ENCODE measurements at places on chromosomes 3 and 15.

DNA sequence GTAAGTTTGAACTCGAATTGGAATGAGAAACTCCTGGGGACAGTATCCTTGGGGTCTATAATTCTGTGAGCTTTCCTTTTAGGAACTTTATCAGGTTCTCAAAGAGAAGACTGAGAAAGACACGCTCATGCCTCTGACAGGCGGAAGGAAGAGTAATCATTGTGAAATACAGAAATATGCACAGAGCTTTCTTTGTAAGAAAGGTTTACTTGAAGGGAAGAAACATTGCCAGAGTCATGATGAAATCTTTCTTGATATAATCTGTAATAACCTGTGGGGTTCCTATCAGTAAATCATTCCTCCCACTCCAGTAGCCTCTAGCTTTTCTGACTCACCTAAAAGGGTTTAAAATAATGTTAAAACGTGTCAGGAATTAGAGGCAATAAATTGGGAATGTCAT lies 83.6 kb upstream of the CCDC39 start:
- no peak for DNase-seq

GRCh38 chr15:87747087-87747486 lies 509.5 kb downstream of the NTRK3 start:
- no peak for DNase-seq

DNA sequence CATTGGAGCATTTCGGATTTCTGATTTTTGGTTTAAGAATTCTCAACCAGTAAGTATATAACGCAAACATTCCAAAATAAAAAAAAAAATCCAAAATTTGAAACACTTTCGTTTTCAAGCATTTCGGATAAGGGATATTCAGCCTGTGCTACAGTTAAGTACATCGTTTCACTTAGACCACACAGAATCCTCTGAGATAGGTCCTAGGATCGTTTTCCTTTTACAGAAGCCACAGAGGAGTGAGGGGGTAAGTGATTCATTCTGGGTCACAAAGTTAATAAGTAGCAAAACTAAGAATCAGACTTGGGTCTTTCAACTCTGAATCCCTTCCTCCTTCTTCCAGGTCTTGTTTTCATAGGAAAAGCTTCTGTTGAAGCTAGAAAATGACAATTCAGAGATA lies 249.3 kb downstream of the BBX start:
- no peak for DNase-seq

GRCh38 chr15:77083381-77084160 lies 12.7 kb upstream of the TSPAN3 start:
- DNase-seq, result peak; percentile 97

GRCh38 chr3:85161544-85161943 lies 202.8 kb downstream of the CADM2 start:
- no peak for DNase-seq

DNA sequence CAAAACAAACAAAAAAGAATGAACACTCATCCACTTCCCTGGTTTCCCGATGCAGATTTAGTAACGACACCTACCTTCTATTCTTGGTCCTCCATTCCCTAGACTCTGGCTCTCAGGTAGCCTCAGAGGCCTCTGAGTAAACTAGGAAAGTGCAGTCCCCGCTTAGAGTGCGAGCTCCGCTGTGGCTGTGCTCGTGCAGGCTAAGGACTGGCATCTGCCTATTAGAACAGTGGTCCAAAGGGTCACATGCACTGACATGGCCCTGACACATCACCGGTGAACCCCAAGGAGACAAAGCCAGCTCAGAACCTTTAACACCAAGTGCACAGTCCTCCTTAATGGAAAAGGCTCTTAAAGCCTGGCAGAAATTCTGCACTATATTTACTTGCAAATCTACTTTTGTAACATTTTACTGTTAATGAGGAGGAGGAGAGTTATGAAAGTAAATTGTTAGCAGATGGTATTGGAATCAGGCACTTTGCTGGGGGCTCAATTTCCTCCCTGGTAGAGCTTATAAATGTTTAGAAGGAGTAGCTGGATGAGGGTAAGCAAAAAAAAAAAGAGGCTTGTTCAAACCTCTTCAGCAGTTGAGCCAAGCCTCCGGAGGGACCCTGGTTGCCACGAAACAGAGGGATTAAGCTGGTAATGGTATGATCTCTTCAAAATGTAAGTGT lies 31.1 kb downstream of the VGLL4 start:
- DNase-seq, result no peak
